ENCODE measurements at places on chromosomes 12 and 14.

GRCh38 chr12:52155048-52155868, 36.6 kb downstream of the KRT80 start:
- no peak for DNase-seq

- no peak for DNase-seq
Observed at GRCh38 chr14:65853407-65853955, 441.0 kb downstream of the FUT8 start.

DNA sequence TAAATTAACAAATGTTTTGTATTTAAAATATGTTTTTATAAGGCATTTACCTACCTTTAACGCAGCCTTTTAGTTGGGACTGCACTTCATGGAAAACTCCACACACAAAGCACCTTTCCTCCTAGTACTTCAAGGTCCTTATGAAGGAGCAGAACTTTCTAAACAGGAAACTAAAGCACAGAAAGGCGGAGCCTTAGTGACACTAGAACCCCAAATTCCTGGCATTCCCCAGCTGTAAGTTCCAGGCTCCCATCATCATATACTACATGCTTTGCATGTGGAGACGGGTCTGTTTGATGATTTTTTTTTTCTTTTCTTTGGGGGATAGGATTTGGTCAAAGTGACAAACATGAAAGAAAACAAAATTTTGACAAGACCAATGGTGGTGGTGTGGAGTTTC, 39.5 kb downstream of the STXBP6 start:
- DNase-seq = no peak

GRCh38 chr12:103138538-103138937, 181.1 kb downstream of the ASCL1 start:
- DNase-seq = no peak

GRCh38 chr14:35050652-35051051, 4.6 kb downstream of the FAM177A1 start:
- DNase-seq = no peak

- no peak for DNase-seq
Observed at GRCh38 chr12:31224768-31225448, 101.0 kb downstream of the SINHCAF start.

DNA sequence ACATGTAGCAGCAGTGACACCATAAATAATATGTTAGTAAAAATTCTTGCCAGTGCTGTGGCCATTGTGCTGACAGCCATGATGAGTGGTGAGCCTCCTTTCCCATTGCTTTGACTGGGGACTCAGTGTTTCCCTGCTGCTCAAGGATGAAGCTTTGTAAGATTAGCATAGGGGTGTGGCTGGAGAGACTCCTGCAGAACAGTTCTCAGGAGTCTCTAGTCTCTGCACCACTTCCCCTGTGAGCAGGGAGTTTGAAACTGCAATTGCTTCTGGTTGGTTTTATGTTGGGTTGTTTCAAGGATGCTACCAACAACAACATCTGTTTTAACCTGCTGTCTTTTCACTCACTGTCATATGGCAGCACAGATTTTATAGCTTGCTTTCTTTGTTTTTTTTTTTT, 41.4 kb downstream of the ZC3H14 start:
- no peak for DNase-seq

DNA sequence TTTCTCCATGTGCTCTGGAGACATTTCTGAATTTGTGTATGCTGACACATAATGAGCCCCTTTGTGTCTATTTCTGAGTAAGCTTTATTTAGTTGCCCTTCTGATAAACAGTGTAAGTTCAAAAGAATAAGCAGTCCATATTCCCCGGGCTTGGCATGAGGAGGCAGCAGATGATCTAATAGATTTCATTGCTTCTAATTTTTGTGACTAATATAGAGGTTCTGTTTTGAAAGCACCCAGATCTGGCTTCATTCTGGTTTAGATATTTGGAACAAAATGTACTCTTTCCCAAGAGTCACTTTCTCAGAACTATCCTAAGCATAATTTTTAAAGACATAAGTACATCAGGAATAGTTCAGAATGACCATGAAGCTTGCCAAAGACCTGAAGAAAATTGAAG, 290.9 kb downstream of the BTG1 start:
- DNase-seq = no peak

DNA sequence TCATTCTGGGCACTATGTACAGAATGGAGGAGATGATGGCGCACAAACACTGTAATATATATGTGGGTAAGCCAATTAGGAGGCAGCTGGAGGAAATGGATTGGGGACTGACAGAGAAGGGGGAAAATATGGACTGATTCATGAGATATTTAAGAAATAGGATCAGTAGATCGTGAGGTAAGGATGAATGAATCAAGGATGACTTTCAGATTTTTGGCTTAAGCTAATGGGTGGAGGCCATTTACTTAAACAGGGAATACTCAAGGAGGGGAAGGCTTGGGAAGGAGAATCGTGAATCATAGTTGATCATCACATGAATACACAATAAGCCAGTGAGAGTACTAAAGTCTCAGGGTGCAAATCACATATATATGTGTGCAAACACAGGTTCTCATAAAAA, 11.2 kb upstream of the GNPNAT1 start:
- DNase-seq = no peak

DNA sequence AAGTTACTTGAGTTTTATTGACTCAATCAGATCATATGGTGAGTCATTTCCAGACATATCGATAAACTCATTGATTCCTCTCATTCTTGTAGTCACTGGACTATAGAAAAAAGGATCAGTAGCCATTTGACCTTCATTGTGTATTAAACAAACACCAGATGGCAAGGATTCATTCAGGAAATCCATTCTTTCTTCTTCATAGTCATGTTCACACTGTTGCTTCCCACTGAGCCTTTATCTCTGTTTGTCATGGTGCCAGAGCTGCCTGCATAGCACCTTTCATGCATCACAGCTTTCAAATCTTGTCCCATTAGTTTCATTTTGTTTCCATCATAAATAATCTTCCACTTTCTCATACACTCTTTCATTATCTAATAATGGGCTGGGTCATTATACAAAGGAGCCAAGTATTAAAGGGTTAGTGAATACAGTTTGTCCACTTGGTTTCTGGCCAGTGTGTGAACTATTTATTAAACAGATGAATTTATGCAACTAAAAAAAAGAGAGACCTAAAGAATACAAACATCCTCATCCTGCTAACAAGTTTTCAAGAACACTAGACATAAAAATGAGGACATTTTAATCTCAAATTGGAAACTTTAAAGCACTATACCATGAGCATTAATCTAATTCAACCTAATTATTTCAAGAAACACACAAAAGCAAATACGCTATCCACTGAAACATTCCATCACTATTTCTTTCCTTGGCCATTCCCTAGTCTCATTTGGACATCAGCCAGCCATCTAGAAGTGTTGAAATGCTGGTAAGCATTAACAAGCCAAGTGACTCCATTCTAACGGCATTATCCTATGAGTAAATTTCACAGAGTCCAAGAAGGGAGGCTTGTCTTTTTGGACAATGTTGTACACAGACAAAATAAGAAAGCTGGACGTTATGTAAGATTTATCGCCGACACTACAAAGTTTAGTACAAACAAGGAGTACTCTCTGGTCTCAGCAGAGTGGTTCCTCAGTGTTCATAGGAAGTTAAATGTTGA, 476.5 kb downstream of the FOXG1 start:
- no peak for DNase-seq

DNA sequence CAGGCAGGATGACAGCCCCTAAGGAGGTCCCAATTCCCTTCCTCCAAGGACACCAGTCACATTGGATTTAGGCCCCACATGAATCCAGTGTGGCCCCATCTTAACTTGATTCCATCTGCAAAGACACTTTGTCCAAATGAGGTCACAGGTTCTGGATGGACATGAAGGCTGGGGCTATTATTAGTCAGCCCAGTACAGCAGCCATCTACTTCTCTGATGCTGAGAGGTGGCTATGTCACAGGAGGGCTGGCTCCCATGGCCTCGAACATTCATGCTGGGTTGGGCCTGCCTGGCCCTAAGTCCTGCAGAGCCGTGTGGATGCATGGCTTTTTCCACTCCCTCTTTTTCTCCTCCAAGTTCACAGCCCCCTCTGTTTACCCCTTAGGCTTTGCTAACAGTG, 35.9 kb downstream of the SLC15A4 start:
- no peak for DNase-seq

- peak; percentile 51 for DNase-seq
Observed at GRCh38 chr12:68953536-68953935, 20.6 kb upstream of the CPM start.

- no peak for DNase-seq
Observed at GRCh38 chr12:50926415-50926814, 25.9 kb upstream of the HIGD1C start.

DNA sequence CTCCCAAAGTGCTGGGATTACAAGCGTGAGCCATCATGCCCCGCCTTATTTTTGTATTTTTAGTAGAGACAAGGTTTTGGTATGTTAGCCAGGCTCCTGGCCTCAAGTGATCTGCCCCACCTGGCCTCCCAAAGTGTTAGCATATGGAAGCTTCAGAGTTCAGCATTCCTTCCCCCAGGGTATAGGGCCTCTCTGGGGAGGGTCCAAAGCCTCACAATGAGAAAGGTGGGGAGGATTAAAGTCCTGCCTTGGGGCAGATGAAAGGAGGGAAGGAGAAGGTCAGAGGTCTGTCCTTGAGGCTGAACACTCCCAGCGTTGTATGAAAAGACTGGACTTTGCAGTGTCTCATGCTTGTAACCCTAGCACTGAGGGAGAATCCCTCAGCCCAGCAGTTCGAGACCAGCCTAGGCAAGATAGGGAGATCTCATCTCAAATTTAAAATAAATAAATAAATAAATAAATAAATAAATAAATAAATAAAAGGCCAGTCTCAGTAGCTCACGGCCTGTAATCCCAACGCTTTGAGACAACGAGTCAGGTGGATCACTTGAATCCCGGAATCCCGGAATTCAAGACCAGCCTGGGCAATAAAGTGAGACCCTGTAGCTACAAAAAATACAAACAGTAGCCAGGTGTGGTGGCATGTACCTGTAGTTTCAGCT, 22.0 kb upstream of the RCOR1 start:
- no peak for DNase-seq

DNA sequence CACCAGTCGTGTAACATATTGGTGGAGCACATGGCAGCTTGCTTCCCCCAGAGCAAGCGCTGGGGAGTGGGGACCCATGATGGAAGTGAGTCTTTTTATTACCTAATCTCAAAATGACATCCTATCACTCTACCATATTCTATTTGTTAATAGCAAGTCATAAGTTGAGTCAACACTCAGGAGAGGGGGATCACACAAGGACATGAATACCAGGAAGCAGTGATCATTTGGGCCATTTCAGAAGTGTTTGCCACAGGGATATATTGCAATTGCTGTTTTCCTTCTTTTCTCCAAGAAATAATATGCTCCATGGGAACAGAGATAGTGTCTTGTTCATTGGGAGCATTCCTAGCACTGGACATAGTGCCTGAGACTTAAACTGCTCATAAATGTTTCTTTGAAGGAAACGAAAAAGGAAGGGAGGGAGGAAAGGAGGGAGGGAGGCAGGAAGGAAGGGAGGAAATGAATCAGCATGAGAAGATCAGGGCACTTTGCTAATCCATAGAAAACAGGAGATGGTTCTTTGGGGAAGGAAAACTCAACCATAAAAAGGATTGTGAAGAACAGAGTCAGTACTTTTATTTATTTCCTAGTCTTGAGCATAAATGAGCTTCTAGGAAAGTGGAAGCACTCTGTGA, 39.2 kb upstream of the EEA1 start:
- DNase-seq = no peak

GRCh38 chr12:89194683-89195082, 157.6 kb downstream of the DUSP6 start:
- no peak for DNase-seq

GRCh38 chr14:100306998-100307765, 938 bp upstream of the SLC25A29 start:
- peak; percentile 32 for DNase-seq

DNA sequence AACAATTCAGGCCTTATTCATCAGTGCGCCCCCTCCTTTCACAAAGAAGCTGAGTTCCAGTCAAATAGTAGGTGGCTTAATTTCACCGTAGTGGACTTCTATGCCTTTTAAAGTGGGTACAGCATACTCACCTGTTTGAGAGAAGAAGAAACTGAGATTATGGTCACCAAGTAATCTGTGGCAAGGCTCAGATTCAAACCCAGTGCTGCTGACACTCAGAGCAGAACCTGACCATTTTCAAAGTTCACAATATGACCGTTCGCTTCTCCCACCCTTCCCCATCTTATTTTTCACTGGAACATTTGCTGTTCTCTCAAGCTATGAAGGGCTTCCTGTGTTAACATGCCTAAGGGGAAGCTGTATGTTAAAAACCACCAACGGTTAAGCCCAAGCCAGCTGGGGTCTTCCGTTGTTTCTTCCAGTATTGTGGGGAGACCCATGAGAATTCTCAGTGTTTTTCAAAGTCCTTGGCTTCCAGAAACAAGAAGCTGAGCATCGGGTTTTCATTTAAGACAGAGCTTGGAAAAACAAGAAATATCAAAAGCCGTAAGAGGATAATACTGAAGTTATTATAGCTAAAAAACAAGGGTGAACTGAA, 6.1 kb upstream of the PSMA6 start:
- DNase-seq = no peak

- DNase-seq = no peak
Observed at GRCh38 chr12:99372257-99372920, 275.2 kb upstream of the GARIN6 start.

DNA sequence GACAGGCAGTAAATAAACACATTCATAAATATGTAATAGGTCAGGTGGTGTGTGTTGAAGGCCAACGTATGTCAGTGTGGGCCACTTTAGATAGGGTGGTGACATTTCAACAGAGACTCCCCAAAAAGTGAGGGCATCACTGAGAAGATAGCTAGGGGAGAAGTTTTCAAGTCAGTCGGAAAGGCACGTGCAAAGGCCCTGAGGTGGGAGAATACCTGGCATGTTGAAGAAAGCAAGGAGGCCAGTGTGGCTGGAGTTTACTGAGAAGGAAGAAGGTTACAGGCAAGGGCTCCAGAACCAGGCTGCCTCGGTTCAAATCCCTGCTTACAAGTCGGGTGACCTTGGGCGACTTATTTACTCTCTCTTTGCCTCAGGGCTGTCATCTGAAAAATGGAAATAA, 11.0 kb upstream of the HEBP1 start:
- DNase-seq = no peak

DNA sequence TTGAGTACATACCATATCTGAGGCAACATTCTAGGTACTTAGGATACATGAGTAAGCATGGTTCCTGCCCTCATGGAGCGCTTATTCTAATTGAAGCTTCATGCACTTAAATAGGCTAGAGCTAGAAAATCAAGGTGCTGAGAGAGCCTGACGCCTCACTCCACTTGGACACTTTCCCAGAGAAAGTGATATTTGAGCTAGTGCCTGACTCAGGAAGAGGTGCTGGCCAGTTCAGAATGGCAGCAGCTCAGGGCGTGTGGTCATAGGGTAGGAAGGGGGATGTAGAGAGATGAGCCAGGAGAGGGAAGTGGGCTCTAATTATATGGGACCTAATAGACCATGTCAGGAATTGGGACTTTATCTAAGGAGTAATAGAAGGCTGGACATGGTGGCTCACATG, 33.3 kb downstream of the TULP3 start:
- DNase-seq = no peak

DNA sequence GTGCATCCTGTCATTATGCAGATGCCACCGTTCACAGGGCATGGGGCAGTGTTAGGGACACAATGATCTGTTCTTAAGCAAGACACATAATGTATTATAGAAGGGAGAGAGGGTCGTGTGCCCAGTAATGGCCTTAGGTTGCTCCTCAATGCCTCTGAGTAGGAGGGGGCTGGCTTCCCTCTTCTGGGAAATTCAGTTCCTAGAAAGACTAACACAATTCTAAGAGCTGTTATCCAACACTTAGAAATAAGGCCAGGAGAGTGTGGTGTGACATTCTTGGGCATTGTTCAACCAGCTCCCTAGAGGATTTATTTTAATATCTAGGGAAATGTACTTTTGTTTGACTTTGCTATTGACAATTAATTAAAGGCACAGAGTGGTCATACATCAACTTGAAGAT, 118.5 kb downstream of the ADCK1 start:
- no peak for DNase-seq

Measured in transverse colon (tissue), 4 donors.